ENCODE measurements at places on chromosomes 5 and 9.

DNA sequence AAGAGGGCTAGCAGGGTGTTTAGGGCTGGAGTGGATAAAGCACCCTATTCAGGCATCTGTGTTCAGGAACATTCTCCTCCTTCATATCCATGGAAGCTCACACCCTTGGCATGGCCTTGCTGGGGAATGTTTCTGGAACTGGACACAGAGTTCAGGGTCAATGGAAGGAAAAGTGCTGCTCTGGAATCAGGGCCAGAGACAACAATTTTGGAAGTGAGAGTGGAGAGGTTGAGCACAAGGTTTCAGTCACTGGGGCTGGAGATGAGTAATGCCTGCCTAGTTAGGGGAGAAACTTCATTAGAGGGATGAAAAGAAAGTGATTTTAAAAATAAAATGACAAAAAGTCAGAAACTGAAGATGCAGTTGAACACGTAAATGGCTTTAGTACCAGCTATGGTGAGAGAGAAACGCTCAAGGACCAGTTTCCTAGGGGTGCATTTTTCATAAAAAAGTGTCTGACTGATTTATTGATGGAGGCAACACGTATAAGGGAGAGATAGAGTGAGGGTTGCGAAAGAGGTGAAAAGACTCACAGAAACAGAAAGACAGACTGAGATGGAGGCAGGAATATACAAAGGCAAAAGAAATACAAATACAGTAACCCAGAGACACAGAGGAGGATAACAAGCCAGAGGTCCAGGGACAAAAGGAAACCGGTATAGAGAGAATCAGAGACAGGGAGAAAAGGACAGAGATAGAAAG, 8.0 kb upstream of the TNFSF15 start:
- DNase-seq = no peak

DNA sequence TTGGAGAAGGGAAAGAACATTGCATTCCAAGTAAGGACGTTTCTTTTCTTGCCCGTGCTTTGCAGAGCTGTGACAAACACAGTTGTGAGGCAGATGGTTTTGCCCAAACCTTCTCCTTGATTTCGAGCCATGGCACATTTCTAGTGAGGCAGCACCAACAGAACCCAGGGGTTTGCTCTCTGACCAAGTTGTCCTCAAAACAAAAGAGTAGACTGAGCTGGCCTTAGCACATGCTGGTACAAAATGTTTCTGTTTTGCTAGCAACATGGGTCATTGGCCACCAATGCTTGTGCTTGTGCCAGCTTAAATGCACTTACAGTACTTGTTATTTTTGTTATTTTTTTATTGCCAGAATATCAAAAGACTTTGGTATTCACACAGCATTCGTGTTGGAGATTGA, 328.8 kb downstream of the GADD45G start:
- DNase-seq = no peak

DNA sequence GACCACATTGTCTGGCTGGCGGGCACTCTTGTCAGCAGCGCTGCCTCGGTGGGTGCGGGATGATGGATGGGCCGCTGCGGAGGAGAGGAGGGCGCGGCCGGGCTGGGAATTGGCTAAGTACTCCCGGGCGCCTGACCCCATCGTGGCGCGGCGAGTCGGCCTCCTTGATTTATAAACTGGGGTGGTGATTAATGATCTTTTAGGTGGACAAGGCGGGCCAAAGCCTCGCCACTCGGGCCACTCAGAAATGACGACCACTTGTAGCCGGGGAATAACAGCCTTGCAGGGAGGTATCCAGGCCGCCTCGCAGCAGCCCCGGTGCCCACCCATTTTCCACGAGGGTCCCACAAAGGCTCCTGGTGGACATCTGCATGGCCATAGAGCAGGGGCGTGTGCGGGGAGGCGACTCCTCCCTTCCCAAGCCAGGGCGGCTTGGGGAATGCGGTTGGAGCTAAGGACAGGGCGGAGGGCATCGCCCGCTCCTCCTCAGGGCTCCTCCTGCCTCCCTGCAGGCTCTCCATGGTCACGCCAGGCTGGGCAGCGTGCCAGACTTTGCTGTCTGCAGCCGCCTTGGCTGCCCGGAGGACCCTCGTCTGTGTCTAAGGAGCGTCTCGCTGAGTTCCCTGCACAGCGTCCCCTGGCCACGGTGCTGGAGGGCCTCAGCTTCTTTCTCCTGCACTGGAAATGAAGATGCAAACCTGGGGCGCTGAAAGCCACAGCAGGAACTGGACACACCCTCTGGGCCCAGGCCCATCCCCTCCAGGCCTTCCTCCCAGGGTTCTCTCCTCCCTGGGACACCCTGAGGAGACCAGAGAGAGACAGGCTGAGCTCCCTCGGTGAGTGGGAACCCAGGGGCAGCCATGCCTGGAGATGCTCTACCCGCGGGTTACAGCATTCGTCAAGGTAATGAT, 287.4 kb upstream of the IRX4 start:
- no peak for DNase-seq

- no peak for DNase-seq
Observed at GRCh38 chr5:112228667-112229066, 190.4 kb downstream of the EPB41L4A start.

DNA sequence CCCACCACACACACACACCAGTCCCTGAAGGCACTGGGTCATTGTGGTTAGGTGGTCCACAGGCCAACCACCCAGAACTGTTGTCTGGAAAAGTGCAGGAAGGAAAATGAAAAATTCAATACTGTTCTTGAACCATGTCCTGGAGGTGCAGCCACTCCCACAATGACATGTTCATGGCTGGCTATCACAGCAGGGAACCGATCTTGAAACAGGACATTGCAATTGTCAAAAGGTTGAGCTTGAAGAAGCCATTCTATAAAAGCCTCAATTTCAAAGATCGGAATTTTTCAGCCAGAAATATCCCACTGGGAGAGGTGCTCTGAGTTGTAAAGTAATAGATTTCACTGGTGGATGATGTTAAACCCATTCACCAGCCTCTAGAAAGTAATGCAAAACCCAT, 218.2 kb downstream of the GNA14 start:
- DNase-seq = no peak

DNA sequence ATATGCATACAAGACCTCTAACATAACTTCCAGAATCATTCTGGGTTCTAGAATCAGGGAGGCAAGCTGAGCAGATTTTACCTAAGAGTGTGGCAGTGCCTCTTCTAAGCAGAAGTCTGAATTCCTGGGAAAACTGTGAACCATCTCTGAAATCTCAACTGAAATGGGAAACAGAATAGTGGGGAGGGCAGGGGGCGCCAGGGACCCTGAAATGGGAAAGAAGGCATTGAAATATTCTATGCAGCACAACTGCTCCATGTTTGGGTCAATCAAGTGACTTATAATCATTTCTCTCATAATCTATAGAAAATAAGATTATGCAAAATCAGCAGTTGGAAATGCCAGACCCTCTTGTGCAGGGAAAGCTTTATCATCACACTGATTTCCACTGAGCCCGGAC, 156.1 kb downstream of the EBF1 start:
- DNase-seq = no peak

GRCh38 chr5:37478121-37478894, 99.2 kb downstream of the WDR70 start:
- no peak for DNase-seq

- DNase-seq = no peak
Observed at GRCh38 chr9:94783928-94784327, 57.4 kb downstream of the AOPEP start.

DNA sequence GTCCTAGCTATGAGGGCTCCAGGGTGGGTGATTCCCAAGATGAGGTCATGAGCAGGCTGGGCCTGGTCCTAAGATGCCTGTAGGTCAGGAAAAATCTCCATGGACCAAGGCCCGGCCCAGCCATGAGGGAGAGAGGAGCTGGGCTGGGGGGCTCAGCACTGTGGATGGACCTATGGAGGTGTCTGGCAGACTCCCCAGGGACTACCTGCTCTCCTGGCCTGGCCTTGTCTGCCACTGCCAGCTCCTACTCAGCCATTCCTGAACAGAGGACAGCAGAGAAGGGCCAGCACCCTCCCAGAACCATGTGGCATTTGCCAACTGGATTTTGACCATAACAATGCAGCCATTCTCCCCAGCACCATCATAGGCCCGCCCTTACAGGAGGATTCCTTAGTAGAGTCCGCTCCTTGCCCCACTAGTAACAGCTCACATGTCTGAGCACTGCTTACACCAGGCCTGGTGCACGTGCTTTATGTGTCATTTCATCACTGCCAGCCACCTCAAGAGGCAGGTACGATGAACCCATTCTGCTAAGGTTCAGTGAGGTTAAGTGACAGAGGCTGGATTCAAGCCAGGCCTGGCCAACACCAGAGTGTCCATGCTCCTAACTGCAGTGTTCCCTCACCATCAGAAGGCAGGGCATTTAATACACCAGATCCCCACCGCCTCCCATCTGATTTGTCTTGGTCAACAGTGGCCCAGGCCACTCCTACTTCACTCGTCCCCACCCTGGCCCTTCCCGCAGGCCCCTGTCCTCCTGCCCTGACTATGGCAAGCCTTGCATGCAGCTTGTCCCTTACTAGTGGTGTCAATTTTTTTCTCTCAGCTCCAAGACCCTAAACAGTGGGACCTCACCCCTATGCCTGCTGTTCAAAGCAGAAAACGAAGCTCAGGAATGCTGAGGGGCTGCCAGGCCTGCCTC, 669 bp downstream of the IL13 start:
- DNase-seq = no peak

GRCh38 chr9:33082538-33083326, 6.3 kb upstream of the SMU1 start:
- no peak for DNase-seq

DNA sequence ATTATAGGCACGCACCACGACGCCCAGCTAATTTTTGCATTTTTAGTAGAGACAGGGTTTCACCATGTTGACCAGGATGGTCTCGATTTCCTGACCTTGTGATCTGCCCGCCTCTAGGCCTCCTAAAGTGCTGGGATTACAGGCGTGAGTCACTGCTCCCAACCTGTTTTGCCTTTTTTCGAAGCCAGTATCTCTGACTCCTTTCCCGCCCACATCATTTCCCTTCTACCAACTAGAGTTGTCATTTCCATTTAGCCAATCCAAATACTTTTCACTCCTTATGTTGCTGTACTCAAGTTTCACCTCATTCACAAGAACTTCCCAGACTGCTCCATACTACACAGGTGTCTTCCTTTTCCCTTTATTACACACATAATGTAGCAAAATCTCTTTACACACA, 502.6 kb upstream of the CDH6 start:
- DNase-seq = no peak

- DNase-seq = no peak
Observed at GRCh38 chr5:158390577-158390976, 531.6 kb upstream of the CLINT1 start.

DNA sequence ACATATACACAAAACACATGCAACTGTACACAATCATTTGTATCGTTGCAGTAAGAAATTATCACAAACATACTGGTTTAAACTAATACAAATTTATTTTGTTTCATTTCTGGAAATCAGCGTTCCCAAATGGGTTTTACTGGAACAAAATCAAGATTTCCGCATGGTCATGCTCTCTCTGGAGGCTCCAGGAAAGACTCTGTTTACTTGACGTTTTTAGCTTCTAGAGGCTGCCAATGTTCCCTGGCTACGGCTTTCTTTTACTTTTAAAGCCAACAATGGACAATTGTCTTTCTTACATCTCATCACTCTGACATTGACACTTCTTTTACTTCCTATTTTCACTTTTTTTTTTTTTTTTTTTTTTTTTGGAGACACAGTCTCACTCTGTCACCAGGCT, 793.1 kb downstream of the CDH9 start:
- DNase-seq = no peak

GRCh38 chr9:121569266-121569648, 69.6 kb upstream of the GGTA1 start:
- no peak for DNase-seq

DNA sequence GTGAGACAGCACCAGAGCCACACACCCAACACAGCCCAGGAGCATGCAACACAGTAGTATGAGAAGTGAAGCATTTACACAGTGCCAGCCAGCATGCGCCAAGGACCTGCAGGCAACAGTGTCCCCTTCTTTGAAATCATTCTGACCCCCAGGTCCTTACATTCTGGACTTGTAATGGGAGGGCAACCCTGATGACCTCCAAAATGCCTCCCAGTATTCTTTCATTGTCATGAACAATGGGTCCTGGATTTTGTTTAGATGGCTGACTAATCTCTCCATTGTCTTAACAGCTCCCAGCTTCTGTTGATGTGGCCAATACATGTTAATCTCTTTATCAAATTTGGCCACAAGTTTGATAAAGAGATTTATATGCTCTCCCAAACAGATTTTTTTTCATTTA, 417.1 kb downstream of the DMRTA1 start:
- no peak for DNase-seq

DNA sequence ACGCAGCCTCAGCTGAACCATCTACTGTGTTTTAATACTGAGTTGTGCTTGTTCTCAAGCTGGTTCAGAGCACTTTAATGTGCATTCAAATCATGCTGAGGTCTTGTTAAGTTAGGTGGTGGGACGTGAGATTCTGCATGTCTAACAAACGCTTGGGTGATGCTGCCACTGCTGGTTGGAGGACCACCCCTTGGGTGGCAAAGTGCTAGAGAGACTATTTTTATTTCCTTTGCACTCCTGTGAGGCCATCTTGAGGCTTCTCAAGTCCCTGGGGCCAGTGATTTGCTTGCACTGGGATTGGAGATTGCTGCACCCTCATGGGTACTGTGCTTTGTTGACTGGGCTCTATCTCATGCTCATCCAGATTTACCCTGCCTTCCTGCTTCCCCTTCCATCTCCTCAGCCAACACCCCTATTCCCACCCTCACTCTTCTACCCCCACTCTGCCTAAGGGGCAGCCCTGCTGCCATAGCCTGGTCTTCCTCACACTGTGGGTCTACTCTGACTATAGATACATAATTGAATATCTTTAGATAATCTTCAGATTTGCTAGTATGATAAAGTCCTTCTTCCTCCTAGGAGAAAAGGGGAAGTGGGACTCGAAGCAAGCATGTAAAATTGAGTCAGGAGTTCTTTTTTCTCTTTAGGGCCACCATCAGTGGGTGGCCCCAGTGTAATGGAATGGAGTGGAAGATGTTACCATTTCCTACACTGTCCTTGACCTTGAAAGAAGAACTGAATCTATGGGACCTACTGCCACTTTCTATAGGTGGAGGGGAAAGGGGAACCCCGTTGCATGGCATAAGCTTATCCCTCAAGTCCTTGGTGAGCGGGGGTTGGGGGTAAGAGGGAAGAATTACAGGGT, 45.1 kb upstream of the SUB1 start:
- DNase-seq = no peak

GRCh38 chr5:142976861-142977260, 206.7 kb downstream of the ARHGAP26 start:
- no peak for DNase-seq

DNA sequence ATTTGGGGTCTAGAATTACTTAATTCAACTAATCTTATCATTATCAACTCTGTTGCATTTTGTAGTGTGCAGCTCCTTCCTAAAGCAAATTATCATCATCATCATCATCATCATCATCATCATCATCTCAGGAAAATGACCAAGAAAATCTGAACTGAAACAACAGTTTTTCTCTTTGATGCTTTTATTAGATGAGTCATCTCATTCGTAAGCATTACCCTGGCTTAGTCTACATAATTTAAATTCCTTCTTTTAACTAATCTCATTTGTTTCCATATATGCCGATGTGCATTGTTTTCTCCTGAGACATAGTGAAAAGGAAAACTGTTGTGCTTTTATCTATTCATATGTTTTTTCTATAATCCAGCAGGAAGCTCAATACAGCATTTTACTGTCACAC, 173.0 kb upstream of the PDE4D start:
- no peak for DNase-seq

- DNase-seq = no peak
Observed at GRCh38 chr9:5466005-5466404, 15.7 kb downstream of the CD274 start.

Measured in activated gamma-delta T cell (primary cell).